ENCODE measurements at places on chromosomes 1 and 21. TPM values are rescaled to one million over a fixed set of nuclear protein-coding genes. Genes with fewer than 3 reads are reported as not detected.

- peak; percentile 63 for DNase-seq
These were observed 569 bp upstream of the DAB1 start for GRCh38 chr1:57424231-57425027.

- DNase-seq = no peak
These were observed 16.9 kb downstream of the ARHGEF11 start for GRCh38 chr1:157028674-157029073.

HSD3B2 gene
- 0.63 TPM for total RNA-seq

DNA sequence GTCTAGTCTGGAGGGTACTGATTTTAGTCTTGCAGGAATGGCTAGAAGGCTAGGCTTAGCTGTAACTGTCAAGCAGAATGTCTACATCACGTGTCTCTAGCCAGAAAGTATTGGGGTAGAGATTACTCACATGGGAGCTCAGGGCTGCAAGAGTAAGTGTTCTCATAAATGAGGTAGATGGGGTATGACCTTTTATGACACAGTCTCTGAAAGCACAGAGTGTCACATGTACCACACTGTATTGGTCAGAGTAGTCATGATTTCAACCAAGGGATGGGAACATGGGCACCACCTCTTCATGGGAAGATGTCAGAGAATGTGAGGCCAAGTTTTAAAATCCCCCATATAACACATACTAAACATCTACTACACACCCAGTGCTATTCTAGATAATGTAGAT, 2.9 kb downstream of the FYB2 start:
- DNase-seq = no peak

CYP4A22 gene
- 0.31 TPM for total RNA-seq

DNA sequence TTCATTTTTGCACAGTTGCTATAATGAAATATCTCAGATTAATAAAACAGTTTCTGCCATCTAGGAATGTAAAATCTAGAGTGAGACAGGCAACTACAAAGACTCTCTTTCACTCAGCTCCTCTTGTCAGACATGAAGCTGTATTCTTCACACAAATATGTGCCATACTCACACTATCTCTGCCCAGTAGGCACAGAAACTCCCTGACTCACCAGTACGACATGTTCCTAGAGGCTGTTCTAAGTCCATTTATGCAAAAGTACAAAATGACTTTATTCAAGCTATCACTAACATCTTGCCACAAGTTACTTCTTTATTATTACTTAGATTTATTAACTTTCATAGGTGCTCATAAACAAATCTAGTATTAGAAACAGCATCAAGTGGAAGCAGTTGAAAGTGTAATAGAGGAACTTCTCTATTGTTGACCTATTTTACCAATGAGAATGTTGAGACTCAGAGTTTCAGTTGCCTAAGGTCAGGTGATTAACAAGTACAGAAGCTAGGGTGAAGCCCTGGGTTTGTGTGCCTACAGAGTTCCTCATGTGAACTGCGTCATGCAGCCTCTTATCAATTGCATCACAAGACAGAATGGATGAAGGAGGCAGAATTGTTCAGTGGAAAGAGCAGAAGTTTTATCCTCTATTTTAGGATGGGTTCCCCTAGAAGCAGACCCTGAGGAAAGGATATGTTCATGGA, 98.9 kb downstream of the RGS2 start:
- no peak for DNase-seq

All from testis (tissue), 5 donors.